Activated CD4-positive, alpha-beta T cell treated with anti-CD3 and anti-CD28 coated beads, Interleukin-2, amount 50 U/mL, for 4 hours (primary cell): ENCODE measurements at places on chromosomes 11 and 22.

- no peak for DNase-seq
These were observed 13.1 kb downstream of the HINFP start for GRCh38 chr11:119134389-119134978.

GRCh38 chr11:103541186-103541795 is 432.1 kb downstream of the DYNC2H1 start:
- no peak for DNase-seq

DNA sequence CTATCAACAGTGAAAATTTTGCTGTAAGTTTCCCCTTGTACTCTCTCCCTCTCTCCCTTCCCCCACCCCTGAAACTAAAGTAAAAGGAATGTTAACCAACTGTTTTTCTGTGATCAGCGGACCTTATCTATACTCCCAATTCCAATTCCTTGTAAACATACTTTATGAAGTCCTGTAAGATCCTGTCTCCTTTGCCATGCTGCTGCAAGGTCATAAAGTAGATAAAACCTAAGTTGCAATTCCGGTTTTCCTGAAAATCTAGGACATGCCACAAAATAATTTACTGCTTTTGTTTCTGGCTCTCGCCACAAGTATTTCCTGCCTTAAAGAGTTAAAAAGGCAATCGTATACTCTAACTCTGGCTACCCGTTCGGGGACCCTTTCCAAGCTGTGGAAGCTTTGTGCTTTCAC is 1469.0 kb downstream of the LRRC4C start:
- no peak for DNase-seq

DNA sequence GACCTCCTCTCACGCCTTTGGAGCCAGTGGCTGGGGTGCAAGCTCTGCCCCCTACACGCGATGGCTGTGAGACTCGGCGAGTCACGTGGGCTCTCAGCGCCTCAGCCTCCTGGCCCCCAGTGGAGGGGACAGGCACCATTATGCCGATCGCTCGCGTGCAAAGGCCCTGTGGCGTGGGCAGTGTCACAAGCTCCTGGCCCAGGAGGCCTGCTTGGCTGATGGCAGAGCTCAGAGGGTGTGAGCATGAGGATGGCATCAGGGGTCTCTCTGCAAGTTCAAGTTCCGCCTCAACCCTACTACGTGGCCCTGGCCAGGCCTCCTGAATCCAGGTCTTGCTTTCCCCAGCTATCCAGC is 90.8 kb upstream of the KCNQ1OT1 start:
- DNase-seq = no peak

DNA sequence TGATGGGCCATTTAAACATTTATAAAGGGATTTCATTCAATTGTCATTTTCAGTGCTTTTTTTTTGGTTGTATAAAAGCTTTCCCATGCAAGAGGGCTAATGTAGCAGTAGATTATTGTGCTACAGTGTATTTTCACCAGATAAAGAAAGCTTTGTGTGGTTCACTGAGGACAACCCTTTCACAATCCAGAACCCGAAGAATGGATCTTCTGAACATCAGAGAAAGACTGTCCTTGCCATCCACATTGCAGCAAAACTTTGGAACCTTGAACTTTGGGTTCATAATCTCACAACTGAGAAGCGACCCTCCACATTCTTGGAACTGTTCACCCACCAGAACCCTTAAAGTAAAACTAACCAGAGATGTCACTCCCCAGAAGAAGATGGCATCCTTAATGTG is 9.3 kb downstream of the APOBEC3H start:
- no peak for DNase-seq

GRCh38 chr11:13114566-13115379 is 105.7 kb downstream of the RASSF10 start:
- no peak for DNase-seq

DNA sequence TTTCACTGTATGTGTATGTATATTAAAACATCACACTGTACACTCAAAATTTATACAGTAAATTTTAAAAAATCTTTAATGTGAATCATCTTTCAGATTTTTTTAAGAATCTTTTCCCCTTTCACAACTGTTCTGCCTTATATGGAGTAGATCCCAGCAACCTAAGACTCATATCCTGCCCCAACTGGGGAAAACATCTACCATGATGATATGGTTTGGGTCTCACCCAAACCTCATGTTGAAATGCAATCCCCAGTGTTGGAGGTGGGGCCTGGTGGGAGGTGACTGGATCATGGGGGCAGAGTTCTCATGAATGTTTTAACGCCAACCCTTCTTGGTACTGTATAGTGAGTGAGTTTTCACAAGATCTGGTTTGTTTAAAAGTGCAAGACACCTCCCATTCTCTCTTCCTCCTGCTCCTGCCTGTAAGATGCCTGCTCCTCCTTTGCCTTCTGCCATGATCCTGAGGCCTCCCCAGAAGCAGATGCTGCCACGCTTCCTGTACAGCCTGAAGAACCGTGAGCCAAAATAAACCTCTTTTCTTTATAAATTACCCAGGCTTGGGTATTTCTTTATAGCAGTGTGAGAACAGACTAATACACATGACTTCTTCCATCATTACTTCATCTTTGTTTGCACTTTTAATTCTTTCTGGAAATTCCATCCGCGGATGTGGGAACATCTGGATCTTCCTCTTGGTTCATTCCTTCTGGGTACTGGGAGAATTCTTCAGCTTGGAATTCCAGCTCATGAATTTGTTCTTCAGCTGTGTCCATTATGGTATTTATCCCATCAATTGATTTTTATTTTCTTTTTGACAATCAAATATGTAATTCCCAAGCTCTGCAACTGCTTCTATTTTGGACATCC is 36.9 kb downstream of the LINC01488 start:
- no peak for DNase-seq

GRCh38 chr11:9535189-9535781 is 38.2 kb upstream of the WEE1 start:
- peak; percentile 73 for DNase-seq

DNA sequence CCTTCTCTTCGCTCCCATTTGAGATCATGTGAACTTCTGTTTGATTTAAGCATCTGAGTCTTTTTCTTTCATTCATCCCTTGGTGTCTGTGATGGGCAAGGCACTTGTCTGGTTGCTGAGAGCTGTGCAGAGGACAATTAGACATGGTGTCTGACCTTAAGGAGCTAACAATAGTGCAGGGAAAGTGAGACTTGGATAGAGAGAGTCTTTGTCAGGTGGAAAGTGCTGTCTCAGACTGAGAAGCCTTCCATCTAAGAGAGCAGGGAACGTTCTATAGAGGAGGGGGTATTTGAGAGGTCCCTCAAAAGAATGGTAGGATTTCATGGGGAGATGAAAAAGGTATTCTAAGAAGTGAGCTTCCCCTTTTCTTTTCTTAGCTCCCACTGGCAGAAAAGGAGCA is 14.1 kb downstream of the MICAL3 start:
- no peak for DNase-seq

DNA sequence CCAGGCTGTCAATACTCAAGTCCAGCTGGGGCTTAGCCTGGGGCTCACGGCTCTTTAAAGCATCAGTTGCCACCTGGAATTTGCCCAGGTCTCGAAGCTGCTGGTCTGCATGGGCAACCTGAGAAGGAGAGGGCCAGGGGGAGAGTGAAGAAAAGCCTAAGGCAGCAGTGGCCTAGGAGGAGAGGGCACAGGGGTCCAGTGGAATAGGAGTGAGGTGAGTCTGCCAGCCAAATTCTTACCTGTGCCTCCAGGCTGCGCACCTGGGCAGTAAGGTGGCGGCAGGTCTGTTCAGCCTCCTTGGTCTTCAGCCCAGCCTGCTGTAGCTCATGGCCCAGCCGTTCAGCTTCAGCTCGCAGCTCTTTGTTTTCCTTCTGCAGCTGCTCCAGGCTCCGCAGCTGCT is 10.0 kb downstream of the IL18BP start:
- no peak for DNase-seq

DNA sequence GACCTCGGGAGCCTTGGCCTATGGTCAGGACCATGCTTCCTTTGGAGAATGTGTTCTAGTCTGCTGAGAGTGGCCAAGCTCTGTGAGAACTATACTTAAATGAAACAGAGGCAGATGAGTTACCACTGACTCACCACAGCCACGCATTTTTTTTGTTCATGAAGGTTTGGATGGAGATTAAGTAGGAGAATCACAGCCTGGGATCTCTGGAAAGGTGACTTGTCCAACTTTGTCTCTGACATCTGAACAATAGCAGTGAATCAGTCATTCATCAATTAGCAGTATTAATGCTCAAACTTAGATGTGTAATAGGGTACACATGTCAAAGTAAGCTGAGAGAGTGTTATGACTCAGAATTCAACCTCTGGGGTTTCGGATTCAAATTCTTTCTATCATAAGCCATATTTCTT is 100.7 kb upstream of the ANO3 start:
- DNase-seq = no peak

- DNase-seq = no peak
These were observed 49.9 kb downstream of the TSPAN18 start for GRCh38 chr11:44776551-44777208.

DNA sequence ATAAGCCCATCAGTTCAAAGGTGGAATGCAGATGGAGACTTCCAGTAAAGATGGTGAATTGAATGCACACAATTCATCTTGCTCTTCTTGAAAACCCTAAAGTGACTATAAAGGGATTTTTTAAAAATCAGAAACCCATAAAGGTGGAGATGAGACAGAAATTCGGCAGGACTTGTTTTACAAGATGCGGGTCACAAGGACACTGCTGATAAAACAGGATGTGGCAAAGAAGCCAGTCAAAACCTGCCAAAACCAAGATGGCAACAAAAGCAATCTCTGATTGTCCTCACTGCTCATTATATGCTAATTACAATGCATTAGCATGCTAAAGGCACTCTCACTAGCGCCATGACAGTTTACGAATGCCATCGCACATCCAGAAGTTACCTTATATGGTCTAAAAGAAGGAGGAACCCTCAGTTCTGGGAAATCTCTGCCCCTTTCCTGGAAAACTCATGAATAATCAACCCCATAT is 137.1 kb downstream of the NECTIN1 start:
- no peak for DNase-seq

- DNase-seq = no peak
These were observed 711.3 kb downstream of the OPCML start for GRCh38 chr11:132821014-132821413.

GRCh38 chr11:116542406-116542805 is 230.4 kb downstream of the BUD13 start:
- no peak for DNase-seq

GRCh38 chr11:69486056-69486772 is 4.8 kb downstream of the LINC01488 start:
- no peak for DNase-seq

DNA sequence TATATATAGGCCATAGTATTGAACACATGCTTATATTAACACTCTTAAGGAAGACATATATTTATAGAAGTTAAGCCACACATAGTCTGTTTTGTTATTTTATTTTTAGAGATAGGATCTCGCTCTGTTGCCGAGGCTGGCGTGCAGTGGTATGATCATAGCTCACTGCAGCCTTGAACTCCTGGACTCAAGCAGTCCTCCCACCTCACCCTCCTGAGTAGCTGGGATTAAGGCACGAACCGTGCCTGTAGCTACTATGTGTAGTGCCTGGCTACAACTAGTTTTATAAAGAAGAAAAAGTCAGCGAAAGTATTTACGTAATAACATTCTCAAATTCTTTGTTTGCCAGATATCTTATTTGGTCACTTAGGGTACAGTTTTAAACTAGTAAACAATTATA is 5.6 kb upstream of the UCP2 start:
- DNase-seq = no peak

- no peak for DNase-seq
These were observed 67.7 kb downstream of the SPON1 start for GRCh38 chr11:14029971-14030920.

GRCh38 chr22:27761000-27761399 is 40.6 kb downstream of the MN1 start:
- DNase-seq = no peak

- DNase-seq = no peak
These were observed 29.8 kb upstream of the PLET1 start for GRCh38 chr11:112290493-112290850.

DNA sequence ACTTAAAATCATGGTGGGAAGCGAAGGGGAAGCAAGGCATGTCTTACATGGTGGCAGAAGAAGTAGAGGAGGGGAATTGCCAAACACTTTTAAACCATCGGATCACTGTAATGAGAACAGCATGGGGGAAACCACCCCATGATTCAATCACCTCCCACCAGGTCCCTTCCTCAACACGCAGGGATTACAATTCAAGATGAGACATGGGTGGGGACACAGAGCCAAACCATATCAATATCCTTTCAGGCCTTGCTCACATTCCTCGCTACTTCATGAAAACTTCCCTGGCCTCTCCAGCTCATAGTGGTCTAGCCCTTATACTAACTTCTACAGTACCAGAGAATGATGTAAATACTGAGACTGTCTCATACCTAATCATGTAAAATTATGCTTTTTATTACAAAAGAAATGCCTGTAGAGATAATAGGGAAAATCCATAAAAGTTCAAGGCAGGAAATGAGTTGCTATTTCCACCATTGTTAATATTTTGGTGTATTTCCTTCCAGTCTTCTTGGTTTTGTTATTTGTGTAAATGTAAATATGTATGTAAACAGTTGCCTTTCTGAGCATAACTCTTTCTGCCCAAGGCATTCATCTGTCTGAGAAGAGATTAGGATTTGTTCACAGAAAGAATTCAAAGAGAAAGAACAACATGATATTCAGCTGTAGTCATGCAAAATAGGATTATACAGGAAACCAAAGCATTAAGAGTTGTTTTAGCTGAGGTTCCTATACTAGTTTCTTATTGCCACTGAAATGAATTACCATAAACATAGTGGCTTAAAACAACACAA is 104.3 kb upstream of the LDLRAD3 start:
- no peak for DNase-seq

DNA sequence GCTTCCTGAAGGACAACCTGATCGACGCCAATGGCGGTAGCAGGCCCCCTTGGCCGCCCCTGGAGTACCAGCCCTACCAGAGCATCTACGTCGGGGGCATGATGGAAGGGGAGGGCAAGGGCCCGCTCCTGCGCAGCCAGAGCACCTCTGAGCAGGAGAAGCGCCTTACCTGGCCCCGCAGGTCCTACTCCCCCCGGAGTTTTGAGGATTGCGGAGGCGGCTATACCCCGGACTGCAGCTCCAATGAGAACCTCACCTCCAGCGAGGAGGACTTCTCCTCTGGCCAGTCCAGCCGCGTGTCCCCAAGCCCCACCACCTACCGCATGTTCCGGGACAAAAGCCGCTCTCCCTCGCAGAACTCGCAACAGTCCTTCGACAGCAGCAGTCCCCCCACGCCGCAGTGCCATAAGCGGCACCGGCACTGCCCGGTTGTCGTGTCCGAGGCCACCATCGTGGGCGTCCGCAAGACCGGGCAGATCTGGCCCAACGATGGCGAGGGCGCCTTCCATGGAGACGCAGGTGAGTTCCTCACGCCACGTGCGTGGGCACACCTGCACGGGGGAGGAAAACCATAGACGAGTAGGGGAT is 1.5 kb downstream of the BCR start:
- no peak for DNase-seq
